Cortex of kidney (tissue), 1 donor: ENCODE measurements at places on chromosomes 3 and 15.

DNA sequence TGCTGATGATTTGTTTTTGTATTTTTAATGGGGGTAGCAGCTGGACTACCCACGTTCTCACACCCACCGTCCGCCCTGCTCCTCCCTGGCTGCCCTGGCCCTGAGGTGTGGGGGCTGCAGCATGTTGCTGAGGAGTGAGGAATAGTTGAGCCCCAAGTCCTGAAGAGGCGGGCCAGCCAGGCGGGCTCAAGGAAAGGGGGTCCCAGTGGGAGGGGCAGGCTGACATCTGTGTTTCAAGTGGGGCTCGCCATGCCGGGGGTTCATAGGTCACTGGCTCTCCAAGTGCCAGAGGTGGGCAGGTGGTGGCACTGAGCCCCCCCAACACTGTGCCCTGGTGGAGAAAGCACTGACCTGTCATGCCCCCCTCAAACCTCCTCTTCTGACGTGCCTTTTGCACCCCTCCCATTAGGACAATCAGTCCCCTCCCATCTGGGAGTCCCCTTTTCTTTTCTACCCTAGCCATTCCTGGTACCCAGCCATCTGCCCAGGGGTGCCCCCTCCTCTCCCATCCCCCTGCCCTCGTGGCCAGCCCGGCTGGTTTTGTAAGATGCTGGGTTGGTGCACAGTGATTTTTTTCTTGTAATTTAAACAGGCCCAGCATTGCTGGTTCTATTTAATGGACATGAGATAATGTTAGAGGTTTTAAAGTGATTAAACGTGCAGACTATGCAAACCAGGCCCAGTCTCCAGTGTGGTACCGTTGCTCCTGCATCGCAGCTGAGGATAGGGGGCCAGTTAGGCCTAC, 1.4 kb upstream of the FES start:
- DNase-seq, result no peak

DNA sequence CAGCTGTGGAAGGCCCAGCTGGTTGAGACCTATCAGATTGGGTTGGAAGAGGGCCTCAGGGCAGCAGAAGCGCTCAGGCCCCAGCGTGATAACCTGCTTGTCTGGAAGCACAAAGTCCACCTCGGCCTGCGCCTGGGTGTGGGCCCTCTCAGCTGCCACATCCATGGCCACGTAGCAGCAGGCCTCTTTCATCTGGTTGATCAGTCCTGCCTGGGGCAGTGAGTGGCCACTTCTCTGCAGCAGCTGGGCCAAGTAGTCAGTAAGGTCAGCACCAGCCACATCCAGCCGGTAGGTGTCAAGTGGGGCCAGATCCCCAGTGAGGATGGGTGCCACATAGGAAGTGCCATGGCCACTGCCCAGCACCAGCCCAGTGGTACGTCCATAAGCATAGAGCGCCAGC, 3.9 kb upstream of the CAMKV start:
- DNase-seq, result no peak

- DNase-seq, result no peak
Observed at GRCh38 chr3:195760345-195761122, 39.8 kb downstream of the MUC20 start.

DNA sequence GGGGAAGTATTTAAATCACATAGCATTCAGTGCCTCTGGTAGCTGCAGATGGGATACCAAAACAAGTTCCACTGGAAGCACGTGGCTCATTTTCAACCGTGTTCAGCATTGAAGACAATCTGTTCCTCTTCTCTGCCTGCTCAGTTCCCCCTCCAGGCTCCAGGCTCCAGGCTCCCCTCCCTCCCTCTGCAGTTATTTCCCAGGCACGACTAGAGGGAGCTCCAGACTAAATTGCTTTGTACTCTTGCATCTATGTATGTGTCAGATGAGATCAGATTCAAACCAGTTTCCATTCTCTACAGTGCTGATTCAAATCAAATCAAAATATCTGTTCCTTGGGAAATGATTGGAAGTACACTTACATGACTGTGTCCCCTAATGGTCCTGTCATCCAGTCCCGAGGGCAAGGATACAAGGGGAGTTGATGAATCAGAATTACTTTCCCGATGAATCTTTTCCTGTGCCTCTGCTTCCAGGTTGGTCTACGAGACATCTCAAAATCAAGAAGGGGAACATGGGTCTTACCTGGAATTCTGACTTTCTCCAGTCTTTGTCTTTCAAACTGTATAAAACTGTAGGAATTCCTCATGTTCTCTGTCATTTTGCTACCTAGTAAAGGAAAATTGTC, 600.5 kb downstream of the EDEM1 start:
- no peak for DNase-seq

DNA sequence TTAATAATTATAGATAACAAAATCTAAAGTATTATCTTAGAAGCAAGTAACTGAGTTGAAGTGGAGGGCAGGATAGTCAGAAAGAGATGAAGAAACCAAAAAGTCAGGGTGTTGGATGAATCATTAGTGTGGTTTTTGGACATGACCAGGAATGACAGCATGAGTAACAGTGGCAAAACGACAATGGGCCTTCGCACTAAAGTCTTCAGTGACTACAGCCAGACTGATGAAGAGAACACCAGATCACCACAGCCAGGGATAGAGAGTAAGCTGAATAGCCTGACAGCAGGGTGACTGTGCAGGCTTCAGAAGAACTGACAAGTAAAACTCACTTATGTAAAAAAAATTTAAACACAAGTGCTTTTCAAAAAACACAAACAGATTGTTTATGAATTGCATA, 96.0 kb upstream of the MELTF start:
- no peak for DNase-seq

DNA sequence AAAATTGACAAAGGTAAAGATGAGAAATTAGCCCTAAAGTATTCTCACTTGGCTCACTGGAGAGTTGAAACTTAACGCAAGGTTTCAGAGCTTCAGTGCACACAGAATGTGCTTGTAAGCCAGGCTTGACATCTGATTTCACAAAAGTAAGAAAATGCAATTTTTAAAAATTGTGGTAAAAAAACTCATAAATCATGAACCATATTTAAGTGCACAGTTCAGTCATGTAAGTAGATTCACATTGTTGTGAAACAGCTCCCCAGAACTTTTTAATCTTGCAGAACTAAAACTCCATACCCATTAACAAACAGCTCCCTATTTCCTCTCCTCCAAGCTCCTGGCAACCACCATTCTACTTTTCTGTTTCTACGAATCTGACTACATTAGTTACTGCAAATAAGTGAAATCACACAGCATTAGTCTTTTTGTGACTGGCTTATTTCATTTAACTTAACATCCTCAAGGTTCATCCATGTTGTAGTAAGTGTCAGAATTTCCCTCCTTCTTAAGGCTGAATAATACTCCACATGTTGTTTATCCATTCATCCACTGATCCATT, 14.5 kb downstream of the RTP3 start:
- no peak for DNase-seq

DNA sequence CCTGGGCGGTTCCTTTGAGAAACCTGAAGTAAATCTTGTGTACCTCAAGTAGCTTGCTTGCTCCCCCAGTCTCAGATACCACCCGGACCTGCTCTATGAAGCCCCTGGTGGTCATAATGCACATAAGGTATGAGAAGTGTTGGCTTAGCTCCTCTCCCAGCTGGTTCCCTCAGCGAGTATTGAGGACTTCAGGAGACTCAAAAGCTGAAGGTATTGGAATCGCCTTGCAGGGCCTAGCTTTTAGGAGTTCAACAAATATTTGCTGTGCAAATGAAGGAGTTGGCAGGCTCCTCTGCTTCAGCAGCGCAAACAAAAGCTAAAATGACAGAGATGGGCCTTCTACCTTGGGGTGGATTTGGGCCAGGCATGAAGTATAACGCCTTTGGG, 1.7 kb downstream of the CMTM8 start:
- no peak for DNase-seq

- DNase-seq, result no peak
Observed at GRCh38 chr3:106255870-106256248, 387.0 kb upstream of the CBLB start.
